Cerebellum (tissue), 4 donors: ENCODE measurements at places on chromosomes 12 and 14.
A peak's percentile ranks its signal among the peaks of the same experiment; 100 is the strongest.

GRCh38 chr12:96500693-96501092, 11.3 kb downstream of the CFAP54 start:
- DNase-seq: no peak

DNA sequence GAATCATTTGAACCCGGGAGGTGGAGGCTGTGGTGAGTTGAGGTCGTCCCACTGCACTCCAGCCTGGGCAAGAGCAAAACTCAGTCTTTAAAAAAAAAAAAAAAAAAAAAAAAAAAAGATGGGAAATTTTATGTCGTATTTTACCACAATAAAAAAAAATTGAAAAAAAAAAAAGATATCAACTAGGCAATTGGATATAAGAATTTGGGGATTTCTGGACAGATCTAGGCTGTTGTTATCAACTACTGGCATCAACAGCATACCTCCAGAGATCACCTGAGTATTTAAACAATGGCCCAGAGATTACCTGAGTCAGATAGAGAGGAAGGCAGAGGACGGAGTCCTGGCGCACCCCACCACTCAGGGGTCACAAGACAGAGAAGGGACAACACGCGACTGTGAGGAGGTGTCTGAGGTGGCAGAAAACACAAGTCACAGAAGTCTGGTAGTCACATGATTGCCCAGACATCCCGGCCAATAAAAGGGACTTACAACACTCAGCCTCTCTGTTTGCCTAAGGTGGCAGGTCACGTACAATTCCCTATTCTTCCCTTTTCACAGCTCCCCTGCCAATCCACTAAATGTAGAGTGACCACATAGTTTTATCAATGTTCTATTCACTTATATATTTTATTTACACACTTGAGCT, 1.8 kb downstream of the SPRING1 start:
- no peak for DNase-seq

- DNase-seq: no peak
Measured at GRCh38 chr14:95667249-95667693, 19.0 kb upstream of the TCL1B start.

GRCh38 chr12:93805736-93806141, 128.6 kb downstream of the CRADD start:
- DNase-seq: no peak

DNA sequence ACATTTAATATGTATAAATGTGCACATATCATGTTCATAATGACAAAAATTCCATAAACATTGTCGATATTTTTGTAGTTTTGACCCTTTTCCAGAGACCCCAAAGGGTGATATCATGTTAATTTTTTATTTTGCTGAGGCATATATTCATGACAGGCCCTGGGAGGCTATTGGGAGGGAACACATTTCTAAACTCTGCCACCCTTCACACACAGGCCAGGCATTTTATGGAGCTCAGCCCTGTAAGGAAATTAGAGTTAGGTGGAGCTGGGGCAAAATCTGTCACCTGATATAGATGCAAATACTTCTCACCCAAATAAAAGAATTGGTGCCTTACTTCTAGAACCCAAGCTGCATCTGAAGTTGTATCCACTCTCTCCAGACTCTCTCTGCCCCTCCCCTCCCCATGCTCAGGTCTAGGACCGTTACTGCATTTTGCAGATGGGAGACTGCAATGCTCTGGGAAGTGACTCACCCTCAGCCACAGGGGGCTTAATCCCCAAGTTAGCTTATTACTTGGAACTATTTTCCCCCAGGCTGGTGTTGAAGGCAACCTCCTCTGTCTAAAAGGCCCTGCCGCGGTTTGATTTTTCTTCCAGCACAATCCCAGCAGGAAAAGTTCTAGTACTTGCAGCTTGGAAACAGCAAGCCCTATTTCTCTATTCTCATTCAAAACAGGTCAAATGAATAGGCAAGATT, 238.9 kb downstream of the EMP1 start:
- no peak for DNase-seq

GRCh38 chr12:84738481-84738972, 174.1 kb downstream of the SLC6A15 start:
- no peak for DNase-seq

DNA sequence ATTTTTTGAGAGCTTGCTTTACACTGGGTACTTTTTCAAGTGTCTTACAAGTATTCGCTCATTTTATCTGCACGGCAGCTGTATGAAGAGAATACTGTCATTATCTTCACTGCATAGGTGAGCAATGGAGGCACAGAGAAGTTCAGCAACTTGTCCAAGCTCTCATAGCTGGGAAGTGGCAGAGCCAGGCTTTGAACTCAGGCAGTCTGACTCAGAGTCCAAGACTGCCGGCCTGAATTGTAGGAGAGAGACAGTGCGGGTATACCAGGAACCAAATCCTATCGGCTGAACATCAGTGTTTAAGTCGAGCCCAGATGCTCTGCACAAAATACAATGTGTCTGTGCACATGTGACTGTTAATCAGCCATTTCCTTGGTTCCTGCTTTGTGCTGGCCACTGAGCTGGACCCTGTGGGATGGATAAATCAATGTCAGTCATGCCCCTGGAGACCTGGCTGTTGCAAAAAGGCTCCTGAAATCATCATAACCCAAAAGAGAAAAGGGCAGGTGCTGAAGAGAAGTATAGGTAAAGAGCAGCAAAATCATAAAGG, 474.6 kb downstream of the DPF3 start:
- no peak for DNase-seq

DNA sequence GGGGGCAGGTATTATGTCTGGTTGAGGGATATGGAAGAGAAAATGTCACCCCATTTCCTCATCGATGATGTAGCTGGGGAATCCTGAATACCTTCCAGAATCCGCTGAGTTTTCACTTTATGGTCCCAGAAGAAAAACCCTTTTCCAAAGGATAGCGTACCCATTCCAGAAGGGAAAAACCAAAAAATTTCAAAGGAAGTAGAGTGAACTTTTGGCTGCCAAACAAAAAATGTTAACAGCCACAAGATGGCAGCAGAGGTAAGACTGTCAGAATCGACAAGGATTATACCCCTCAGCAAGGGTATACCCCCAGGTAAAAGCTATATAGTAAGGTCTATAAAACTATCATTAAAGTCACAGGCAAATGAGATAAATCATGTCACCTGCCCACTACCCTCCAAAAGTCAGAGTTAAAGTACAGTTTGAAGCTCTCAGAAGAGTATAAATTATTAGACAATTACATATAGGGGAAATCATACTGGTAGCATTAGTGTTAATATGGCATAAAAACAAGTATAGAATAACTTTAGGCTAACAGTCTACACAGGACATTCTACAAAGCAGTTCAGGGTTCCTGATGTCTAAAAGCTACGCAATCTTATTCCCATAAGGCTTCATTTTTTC, 18.0 kb downstream of the ACIN1 start:
- peak; percentile 31 for DNase-seq

DNA sequence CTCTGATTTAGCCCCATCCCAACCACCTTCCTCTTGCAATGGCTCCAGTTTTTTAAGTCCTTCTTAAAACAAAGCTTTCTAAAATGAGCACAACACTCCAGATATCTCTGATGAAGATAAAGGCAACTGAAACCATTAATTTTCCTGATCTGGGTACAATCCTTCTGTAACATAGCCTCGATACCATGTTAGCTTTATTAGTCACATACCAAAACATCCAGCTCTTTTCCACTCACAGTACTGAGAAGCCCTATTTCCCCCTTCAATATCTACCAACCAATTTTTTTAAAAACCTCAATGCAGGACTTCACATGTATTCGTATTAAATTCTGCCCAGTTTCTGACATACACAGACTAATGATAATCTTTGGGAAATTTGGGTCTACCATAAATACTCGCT, 105.9 kb downstream of the MED13L start:
- DNase-seq: no peak
